Stomach (tissue), 19 donors: ENCODE measurements at places on chromosomes 4 and X. TPM values are rescaled to one million over a fixed set of nuclear protein-coding genes. Genes with fewer than 3 reads are reported as not detected.

Gene IL13RA1
- total RNA-seq: 37.7 TPM

DNA sequence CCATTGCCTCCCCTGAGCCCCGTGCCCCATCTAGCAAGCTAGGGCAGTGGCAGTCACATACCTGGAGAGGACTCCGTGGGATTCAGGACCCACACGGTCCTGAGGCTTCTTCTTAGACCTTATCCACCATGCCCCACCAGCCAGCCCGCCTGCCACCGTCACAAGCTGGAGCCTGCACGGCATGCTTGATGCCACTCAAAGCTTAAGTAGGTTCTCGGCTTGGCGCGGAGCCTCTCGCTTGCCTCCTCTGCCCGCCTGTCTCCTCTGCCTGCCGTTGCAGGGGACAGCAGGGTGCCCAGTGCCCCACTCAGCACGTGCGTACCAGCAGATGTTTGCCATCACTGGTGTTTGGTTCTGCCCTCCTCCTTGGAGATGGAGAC lies 14.1 kb downstream of the PSAPL1 start:
- no peaks in the 10 kb centered on the region for H3K27me3 ChIP-seq
- H3K4me1 ChIP-seq: no peaks in the 10 kb centered on the region
- no peak overlapping the region for H3K27ac ChIP-seq
- H3K36me3 ChIP-seq: no peaks in the 10 kb centered on the region

- H3K36me3 ChIP-seq: no peaks in the 10 kb centered on the region
- peaks cover 32% of the 10 kb centered on the region for H3K4me1 ChIP-seq
- H3K4me3 ChIP-seq: no peak overlapping the region
Observed at GRCh38 chr4:83217721-83218522, 66.7 kb downstream of the COQ2 start.

DNA sequence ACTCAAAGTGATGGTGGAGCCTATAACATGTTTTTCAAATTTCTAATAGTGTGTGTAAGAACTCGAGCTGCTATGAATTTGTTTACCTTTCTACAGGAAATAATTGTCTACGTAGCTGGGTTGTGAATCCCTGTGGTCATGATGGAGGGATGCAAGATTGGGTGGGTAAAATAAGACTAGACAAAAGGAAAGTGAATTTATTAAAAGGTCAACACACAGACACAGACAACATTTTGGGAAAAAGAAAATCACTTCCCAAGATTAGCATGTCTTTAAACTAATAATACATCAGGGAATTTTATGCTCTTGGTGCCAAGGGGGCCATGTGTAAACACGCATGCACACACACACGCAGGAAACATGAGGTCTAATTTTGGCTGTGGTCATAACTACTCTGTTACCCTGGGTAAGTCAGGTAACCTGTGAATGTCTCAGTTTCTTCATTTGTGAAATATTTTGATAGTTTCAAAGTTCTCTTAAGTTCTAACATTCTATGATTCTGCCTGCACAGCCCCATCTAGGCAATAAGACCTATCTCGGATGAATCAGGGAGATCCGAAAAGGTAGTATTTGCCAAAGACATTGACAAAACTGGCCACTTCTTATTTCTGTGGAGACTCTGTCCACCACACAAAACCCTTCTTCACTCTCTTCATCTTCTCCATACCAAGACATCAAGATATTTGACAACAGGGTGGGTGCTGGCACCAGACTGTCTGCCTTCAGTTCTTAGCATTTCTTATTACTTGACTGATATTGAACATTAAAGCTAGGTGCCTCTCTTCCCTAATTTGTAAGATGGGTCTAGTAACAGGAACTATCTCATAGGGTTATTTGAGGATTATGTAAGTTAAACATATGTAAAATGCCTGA lies 1.6 kb upstream of the UNC5C start:
- no peaks in the 10 kb centered on the region for H3K36me3 ChIP-seq
- no peak for DNase-seq
- peaks cover 55% of the 10 kb centered on the region for H3K27me3 ChIP-seq
- peak overlapping the region; percentile 72 for H3K4me3 ChIP-seq

DNA sequence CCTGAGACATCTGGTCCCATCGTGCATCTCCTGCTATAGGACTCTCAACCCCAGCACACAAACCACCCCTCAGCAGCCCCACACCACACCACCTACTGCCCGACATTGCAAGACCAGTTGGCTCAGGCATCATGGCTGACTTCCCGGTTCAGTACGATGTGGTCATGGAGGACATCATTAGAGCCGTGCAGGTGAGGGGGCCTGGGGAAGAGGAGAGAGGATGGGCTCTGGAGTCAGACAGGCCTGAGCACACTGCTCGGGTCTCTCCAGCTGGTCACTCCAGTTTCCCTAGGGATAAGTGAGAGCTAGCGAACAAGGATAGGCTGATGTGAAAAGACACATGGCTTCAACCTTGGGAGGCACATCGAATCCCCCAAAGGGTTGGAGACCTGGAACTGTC lies 17.2 kb downstream of the MAGED2 start:
- no peak for DNase-seq
- no peaks in the 10 kb centered on the region for H3K27me3 ChIP-seq
- no peaks in the 10 kb centered on the region for H3K4me1 ChIP-seq
- no peaks in the 10 kb centered on the region for H3K36me3 ChIP-seq

DNA sequence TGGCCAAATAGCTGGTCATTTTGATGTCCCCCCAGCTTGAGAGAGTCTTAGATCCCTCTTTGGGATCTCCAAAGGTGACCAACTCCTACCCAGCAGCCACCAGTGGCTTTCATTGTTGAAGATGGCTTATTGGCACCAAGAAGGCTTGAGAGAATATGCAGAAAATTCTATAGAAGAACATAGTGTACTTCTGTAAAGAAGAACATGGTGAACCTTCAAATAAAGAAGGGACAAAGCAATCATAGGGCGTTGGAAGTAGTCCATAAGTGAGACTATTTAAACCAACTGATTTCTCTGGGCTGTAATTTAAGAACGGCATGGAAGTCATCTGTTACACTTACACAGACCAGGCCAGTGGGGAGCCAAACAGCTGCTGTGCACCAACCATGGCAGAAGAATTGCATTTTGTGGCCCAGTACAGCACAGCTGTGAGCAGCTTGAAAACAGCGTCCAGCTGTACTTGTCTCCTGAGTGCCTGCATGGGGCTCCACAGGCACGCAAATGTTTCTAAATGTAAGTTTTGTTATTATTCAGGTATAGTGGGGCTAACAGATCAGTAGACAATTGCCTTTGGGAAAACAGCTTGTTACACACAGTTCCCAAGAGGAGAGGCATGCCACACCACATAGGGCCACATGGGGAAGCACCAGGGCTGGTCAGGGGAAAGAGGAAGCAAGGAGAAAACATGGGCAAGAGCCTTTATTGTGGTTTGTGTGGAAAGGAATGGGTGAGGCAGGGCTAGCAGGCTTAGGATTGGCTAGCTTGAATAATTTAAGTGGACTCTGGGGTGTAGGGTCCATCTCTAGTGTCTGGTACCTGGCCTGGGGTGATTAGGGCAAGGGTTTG lies 125.0 kb downstream of the ARHGAP6 start:
- H3K27me3 ChIP-seq: no peaks in the 10 kb centered on the region
- no peak overlapping the region for H3K4me3 ChIP-seq
- H3K4me1 ChIP-seq: no peaks in the 10 kb centered on the region
- no peak overlapping the region for H3K27ac ChIP-seq
